ENCODE measurements at places on chromosomes 3 and 15. TPM values are rescaled to one million over a fixed set of nuclear protein-coding genes. Genes with fewer than 3 reads are reported as not detected.

Gene SNRPN
- total RNA-seq: 1.7 TPM

Gene SLC6A11
- total RNA-seq: 0.95 TPM

Gene DPPA2
- total RNA-seq: not detected

Gene EFCAB12
- total RNA-seq: not detected

Gene GABRR3
- not detected for total RNA-seq

Gene PLAAT1
- total RNA-seq: 16.7 TPM

Gene C3orf20
- 0.03 TPM for total RNA-seq

Gene C2CD4A
- not detected for total RNA-seq

Gene CMTM7
- not detected for total RNA-seq

Gene STRA6
- total RNA-seq: 1.4 TPM

Gene WNT7A
- not detected for total RNA-seq

Gene HRG
- total RNA-seq: not detected

Gene CNTN3
- 0.07 TPM for total RNA-seq

Gene TMCO5A
- total RNA-seq: not detected

Gene SNRK
- total RNA-seq: 3.4 TPM

Gene PROK2
- not detected for total RNA-seq

Gene VGLL3
- total RNA-seq: 11.7 TPM

Gene DUT
- 250 TPM for total RNA-seq

Gene PTH1R
- not detected for total RNA-seq

Gene SLC22A14
- not detected for total RNA-seq

Gene SIDT1
- total RNA-seq: not detected

Gene SLC12A1
- total RNA-seq: not detected

Gene ANKUB1
- not detected for total RNA-seq

Gene MYO5C
- not detected for total RNA-seq

Gene GABPB1
- 46.1 TPM for total RNA-seq

Gene RBPMS2
- total RNA-seq: not detected

Gene NUSAP1
- total RNA-seq: 169 TPM

Gene CP
- not detected for total RNA-seq

Gene SLC28A2
- not detected for total RNA-seq

Gene JAGN1
- 23.1 TPM for total RNA-seq

Gene GP9
- total RNA-seq: not detected

Gene EHHADH
- 5.6 TPM for total RNA-seq

Gene LRRC58
- total RNA-seq: 37.0 TPM

Gene KBTBD8
- 4.9 TPM for total RNA-seq

Gene ZIC1
- 24.3 TPM for total RNA-seq

Gene GASK1A
- 0.15 TPM for total RNA-seq

Gene GPR27
- total RNA-seq: 8.5 TPM

Gene TMEM41A
- 16.9 TPM for total RNA-seq

Gene ADAMTS7
- 3.3 TPM for total RNA-seq

Gene GOLGA6L9
- total RNA-seq: not detected

Gene IMPG2
- total RNA-seq: under 0.01 TPM

Gene MORC1
- not detected for total RNA-seq

Gene ASB14
- total RNA-seq: not detected

Gene CHRNA5
- 3.1 TPM for total RNA-seq

Gene CCR9
- total RNA-seq: not detected

Gene THAP10
- total RNA-seq: 5.6 TPM

Gene ZDHHC19
- total RNA-seq: not detected

Gene LMAN1L
- not detected for total RNA-seq

Gene SYNPR
- not detected for total RNA-seq

Gene NAA80
- total RNA-seq: 6.4 TPM

Gene FAM107A
- 40.7 TPM for total RNA-seq

Gene PRKCD
- 3.2 TPM for total RNA-seq

Gene SIN3A
- 21.4 TPM for total RNA-seq

Gene ZNF445
- total RNA-seq: 6.0 TPM

Gene GOLGA8M
- total RNA-seq: 1.3 TPM

Gene ATP13A5
- total RNA-seq: not detected

Gene NR1I2
- not detected for total RNA-seq

Gene SCN11A
- not detected for total RNA-seq

Gene AADAC
- total RNA-seq: not detected

Measured in MG63 (cell line).